ENCODE measurements at places on chromosomes 16 and 17.

- DNase-seq, result no peak
Measured at GRCh38 chr16:11431915-11432465, 86.7 kb downstream of the RMI2 start.

- DNase-seq, result no peak
Measured at GRCh38 chr16:85316944-85317343, 204.7 kb upstream of the CIBAR2 start.

GRCh38 chr16:22190081-22190775 is 15.8 kb upstream of the EEF2K start:
- DNase-seq, result peak; percentile 90

DNA sequence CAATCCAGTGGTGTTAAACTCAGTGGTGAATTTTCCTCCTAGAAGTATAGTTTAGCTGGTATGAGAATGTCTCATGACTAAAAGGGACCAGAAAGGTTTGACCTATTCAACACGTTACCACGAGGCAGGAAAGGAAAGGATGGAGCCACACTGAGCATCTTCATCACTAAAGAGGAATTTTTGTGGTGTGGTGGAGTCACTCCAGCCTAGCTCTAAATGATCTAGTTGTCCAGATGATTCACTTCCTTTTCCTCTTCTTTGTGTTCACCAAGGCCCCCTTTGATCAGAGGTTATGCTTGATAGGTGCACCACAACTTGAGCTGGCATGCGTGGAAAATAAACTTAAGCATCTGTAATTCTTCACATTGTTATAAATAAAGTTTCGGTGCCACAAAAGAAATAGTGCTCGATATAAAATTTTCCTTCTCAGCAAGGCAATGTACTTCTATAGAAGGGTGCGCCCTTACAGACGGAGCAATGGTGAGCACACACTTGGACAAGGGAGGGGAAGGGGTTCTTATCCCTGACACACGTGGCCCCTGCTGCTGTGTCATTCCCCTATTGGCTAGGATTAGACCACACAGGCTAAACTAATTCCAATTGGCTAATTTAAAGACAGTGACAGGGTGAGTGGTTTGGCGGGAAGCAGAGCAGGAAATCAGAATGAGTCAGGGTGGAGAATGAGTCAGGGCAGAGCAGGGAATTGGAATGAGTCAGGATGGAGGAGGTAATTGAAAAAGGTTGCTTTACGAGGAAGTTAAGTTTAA is 254.6 kb downstream of the HS3ST3A1 start:
- DNase-seq, result no peak

- peak; percentile 46 for DNase-seq
Measured at GRCh38 chr17:81285179-81285878, 9.8 kb downstream of the SLC38A10 start.

- no peak for DNase-seq
Measured at GRCh38 chr17:16488186-16488967, 3.6 kb downstream of the LRRC75A start.

DNA sequence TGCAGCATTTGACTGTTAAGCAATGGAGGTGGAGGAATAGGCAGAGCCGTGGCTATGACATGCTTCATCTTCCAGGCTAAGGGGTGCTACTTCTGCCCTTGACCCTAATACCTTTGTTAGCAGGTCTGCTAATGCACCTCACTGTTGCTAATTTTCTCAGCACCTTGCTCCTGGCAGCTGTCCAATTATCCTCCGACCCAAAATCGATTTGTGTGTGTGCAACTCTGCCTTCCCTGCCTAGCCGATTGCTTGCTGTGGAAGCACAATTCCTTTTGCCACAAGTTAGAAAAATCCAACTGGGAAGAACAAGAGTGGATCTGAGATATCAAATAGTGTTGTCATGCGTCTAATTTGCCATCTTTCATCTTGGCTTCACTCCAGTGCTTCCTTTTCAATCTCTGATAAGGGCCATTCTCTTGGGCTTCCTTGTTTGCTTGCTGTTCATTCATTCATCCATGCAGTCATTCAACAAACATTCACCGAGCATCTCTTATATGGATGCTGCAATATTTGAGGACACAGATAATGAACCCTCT is 422.8 kb downstream of the RBFOX1 start:
- DNase-seq, result no peak

Measured in activated T-helper 9 cell treated with anti-CD3 and anti-CD28 coated beads, Interleukin-2, amount 50 U/mL, for 16 hours (primary cell).